ENCODE measurements at places on chromosomes 6 and 20.

- DNase-seq: no peak
Observed at GRCh38 chr6:137430954-137431353, 63.2 kb downstream of the OLIG3 start.

GRCh38 chr6:158999154-158999665 is 792 bp downstream of the RSPH3 start:
- no peak for DNase-seq

GRCh38 chr20:45781391-45781931 is 10.2 kb downstream of the WFDC3 start:
- DNase-seq: no peak

DNA sequence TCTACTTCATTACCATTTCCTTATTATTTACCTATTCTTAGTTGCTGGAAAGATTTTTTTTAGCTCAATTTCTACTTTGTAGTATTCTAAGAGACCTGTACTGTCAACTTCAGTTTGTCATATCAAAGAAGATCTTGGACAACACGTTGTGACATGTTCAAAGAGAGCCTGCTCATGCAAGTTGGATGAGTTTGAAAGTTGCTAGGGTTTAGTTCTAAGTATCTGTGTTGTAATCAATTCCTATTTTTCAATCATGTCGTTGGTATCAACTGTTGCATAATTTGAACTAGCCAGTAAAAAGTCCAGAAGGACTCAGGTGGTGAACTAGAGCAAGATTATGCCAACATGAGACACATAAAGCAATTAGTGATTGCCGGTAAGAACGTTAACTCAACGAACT is 30.2 kb downstream of the PKIB start:
- no peak for DNase-seq

GRCh38 chr6:63389191-63389844 is 69.5 kb upstream of the LGSN start:
- no peak for DNase-seq

DNA sequence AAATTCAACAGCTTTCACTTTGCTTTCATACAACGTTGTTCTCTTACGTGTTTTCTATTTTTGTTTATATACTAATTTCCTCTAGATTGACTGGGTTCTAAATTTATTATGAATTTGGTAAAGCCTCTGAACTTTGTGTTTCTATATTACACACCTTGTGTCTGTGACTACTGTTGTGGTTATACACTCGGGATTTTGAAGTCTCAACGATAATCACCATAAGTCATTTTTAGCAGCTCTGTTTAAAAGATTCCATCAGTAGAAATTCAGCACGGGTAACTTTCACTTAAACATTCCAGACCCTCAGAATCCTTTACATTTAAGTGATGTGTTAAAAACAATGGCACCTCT is 31.8 kb upstream of the HBS1L start:
- DNase-seq: no peak

GRCh38 chr6:148969603-148970061 is 222.8 kb downstream of the UST start:
- peak; percentile 75 for DNase-seq

- no peak for DNase-seq
Observed at GRCh38 chr6:2798586-2799134, 33.5 kb downstream of the WRNIP1 start.

GRCh38 chr20:4297127-4297826 is 281.9 kb upstream of the RNF24 start:
- DNase-seq: no peak

DNA sequence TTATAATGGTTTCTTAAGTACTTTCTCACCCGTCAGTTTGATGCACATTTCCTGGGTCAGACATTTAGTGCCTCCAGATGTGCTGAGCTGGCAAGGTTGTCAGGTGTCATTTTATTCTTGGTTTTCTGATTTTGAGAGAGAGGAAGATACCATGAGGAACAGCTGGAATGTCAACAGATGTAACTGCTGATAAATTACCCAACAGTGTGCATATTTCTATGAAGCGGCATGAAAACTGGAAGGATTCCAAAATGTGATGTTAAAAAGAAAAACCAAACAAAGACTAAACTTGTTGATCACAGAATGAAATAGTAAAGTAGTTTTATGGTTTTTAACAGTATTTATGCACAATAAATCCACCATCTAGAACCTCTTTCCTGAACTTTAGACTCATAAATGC is 447.3 kb downstream of the HDGFL1 start:
- DNase-seq: no peak

GRCh38 chr6:105561486-105561885 is 158.6 kb upstream of the PREP start:
- no peak for DNase-seq

DNA sequence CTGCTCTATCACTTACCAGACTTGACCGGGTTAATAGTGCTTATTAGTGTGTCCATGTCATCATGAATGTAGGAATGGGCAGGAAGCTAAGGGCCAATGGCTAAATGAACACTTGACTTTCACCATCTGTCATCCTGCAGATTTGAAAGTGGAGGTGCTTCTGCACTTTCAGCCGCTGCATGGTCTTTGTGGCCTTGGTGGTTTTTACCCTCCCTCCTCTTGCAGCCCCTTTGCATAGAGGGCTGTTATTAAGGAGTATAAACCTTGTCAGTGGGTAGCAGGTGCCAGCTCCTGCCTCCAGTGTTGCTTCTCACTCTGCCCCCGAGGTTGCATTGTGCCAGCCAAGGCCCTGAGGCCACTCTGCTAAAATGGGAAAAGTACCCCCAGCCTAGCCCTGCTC is 122.2 kb upstream of the TNFAIP3 start:
- no peak for DNase-seq

DNA sequence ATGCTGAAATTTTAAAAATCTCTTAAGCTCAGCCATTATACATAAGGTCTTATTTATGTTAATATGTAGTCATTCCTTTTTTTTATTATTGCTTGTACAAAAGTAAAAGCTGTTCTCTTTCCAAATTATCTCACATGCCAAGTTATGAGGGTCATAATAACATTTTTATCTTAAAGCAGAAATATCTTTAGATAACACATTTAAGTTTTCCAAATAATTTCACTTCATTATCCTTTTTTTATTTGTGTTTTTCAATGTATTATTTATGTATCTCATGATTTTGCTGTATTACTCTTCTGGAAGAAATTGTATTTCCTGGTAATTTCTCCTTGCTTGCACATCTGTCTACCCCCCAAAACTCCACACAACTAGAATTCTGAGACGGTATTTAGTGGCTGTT is 461.1 kb upstream of the SOX4 start:
- no peak for DNase-seq

- DNase-seq: no peak
Observed at GRCh38 chr20:57870597-57871236, 160.9 kb upstream of the PMEPA1 start.

DNA sequence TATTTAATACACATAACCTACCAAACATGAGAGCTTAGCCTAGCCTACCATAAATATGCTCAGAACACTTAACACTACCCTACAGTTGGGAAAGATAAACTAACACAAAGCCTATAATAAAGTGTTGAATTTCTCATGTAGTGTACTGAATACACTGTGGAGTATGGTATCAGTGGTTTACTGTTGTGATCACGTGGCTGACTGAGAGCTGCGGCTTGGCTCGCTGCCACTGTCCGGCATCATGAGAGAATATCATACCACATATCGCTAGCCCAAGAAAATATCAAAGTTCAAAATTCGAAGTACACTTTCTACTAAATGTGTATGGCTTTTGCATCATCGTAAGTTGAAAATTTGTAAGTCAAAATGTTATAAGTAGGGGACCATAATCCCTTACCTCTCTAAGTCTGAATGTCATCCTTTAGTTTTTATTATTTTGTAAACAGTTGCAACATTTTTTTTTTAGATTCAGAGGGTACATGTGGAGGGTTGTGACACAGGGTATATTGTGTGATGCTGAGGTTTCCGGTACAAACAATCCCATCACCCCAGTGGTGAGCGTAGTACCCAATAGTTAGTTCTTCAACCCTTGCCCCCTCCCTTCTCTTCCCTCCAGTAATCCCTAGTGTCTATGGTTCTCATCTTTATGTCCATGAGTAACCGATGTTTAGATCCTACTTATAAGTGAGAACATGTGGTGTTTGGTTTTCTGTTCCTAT is 14.6 kb upstream of the TAAR1 start:
- no peak for DNase-seq

GRCh38 chr6:168050225-168050880 is 28.7 kb downstream of the FRMD1 start:
- DNase-seq: peak; percentile 51

DNA sequence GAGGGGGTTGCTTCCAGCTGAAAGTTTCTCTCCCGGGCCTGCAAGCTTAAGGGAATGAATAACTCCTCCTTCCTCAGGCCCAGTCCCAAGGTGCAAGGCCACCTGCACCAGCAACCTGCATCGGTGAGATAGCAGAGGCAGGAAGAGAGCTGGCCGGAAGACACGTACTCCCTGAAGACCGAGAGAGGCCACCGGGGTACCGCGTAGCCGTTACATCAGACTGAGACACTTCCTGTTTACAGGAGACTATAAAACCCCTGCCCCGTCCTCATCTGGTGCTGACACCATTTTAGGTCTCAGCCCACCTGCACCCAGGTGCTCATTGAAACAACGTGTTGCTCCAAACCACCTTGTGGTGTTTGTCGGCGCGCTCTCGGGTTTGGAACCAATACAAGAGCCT is 60.5 kb upstream of the PRND start:
- DNase-seq: no peak

DNA sequence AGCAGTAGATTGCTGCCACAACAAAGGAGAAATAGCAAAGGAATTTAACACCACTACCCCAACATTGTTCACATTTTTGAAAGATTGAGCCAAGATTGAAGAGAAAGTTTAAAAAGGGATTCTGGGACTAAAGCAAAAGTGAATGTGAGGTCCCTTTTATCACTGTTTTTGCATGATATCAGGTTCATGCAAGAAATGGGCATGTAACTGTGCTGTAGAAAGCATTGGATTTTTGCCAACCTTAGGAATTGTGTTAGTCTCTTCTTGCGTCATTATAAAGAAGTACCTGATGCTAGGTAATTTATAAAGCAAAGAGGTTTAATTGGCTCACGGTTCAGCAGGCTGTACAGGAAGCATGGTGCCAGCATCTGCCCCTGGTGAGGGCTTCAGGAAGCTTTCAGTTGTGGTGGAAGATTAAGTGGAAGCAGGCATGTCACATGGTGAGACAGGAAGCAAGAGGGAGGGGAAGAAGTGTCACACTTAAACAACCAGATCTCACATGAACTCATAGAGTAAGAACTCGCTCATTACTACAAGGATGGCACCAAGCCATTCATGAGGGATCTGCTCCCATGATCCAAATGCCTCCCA is 4.6 kb upstream of the GJB7 start:
- no peak for DNase-seq

DNA sequence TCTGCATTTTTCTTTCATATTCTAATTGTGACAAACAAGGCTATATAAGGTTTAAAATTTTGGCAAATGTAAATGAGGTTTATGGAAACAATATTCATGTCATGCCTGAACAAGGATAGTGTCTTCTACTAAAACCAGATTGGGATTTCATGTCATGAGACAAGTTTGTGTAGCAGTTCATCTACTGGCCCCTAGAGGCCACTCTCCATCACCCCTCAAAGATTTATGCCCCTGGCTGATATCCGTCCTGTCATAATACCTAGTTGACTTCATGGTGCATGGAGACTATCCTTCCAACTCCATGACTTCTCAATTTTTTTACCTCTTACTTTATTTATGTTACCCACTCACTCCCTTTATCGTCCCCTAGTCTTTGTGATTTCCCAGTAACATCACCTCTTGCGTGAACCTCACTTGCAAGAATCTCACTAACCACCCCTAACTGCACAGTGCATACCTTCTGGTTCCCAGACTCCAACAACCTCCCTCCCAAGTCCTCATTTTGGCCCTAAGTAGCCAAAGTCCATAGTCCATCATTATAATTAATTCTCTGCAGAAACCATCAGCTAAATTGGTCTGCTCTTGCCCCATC is 179.8 kb downstream of the TASP1 start:
- no peak for DNase-seq

DNA sequence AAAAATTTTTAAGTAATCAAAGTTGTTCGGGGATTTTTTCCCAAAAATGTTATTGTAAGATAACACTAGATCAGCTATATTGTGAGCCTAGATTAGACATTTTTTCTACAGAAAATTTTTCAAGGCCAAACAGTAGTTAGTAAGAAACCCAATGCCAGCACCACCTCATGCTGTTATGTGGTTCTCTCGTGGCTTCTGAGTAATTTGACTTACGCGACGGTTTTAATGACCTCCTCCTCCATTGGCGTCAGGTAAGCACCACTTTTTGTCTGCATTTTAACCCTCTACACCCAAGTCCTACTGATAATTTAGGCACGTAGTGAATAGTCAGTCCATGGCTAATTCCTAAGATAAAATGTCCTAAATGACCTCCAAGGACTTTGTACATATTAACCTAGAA is 9.7 kb downstream of the RPS6KA2 start:
- no peak for DNase-seq

DNA sequence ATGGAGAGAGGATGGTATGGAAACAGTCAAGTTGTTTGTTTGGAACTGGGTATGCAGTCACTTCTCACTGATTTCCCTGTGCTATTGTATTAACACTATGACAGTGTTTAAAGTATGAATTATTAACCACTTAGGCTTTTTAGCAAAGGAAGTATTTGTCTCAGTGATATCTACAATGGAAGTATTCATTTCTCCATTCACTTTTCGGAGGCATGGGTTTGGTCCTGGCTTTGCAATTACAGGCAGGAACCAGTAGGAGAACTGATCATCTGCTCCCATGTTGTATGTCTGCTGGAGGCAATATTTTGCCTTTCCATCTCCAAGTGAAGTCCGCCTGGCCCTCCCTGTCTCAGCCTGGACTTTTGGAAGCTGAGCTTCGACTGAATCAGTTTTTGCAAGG is 30.6 kb upstream of the EXOC2 start:
- no peak for DNase-seq

DNA sequence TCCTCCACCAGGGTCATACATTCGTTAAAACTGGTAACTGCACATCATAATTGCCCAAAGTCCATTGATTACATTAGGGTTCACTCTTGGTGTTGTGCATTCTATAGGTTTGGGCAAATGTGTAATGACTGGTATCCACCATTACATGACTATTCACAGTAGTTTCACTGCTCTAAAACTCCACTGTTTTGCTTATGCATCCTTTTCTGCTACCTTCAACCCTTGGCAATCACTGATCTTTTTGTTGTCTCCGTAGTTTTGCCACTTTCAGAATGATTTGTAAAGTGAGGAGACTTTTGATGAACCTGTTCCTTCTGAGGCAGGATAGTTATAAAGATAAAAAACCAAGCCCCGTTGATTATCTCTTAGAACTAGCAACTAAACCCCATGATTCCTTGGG is 187.3 kb upstream of the MCHR2 start:
- DNase-seq: no peak

DNA sequence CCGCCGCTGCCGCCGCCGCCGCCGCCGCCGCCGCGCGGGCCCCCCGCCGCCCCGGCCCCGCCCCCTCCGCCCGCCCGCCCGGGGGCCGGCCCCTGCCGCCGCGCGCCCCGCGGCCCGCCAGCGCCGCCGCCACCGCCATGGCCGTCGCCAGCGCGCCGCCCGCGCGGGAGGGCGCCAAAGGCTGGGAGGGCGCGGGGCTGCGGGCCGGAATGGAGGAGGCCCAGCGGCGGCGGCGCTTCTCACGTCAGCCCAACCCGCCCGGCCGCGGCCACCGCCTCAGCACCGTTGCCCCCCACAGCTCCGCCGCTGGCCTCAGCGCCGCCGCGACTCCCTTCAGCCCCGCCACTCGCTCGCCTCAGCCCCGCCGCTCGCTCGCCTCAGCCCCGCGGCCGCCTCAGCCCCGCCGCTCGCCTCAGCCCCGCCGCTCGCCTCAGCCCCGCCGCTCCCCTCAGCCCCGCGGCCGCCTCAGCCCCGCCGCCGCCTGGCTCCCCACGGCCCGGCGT is 258 bp downstream of the PHF10 start:
- peak; percentile 77 for DNase-seq

Data from Right ventricle myocardium inferior (tissue), 1 donor.